AG09309 (cell line): ENCODE measurements at places on chromosomes 1 and 21.

DNA sequence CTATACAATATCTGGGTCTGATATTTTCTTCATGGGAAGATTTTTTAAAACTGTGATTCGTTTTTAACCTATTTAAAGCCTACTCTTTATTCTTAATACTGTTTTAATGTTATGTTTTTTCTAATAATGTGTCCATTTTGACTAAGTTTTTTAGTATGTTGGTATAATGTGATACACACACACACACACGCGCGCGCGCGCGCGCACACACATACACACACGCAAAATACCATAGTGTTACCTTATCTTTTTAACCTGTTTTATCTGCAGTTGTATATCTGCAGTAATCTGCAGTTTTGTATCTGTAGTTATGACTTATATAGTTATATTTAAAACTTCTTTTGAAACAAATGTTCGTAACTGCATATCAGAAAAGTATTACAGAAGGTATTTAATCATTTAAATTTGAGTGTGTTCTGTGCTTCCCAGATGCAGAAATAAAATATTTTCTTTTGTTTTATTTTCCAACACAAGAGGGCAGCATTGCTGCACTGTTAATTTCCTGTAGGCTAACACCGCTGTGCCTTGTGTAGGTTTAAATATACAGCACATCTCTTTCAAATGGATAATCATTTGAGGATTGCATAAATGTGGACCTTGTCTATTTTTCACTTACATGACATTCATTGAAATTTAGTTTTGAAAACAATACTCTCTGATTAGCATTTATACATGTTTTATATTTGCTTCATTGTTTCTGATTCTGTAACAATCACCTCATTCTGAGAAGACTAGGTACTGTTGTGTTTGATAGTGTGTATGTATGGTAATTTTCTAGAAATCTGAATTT lies 166.1 kb downstream of the PDE4B start:
- no peak for DNase-seq

- DNase-seq = no peak
Measured at GRCh38 chr1:119052267-119052666, 64.1 kb upstream of the TBX15 start.

- DNase-seq = no peak
Measured at GRCh38 chr1:207956986-207957385, 46.1 kb upstream of the CD34 start.

DNA sequence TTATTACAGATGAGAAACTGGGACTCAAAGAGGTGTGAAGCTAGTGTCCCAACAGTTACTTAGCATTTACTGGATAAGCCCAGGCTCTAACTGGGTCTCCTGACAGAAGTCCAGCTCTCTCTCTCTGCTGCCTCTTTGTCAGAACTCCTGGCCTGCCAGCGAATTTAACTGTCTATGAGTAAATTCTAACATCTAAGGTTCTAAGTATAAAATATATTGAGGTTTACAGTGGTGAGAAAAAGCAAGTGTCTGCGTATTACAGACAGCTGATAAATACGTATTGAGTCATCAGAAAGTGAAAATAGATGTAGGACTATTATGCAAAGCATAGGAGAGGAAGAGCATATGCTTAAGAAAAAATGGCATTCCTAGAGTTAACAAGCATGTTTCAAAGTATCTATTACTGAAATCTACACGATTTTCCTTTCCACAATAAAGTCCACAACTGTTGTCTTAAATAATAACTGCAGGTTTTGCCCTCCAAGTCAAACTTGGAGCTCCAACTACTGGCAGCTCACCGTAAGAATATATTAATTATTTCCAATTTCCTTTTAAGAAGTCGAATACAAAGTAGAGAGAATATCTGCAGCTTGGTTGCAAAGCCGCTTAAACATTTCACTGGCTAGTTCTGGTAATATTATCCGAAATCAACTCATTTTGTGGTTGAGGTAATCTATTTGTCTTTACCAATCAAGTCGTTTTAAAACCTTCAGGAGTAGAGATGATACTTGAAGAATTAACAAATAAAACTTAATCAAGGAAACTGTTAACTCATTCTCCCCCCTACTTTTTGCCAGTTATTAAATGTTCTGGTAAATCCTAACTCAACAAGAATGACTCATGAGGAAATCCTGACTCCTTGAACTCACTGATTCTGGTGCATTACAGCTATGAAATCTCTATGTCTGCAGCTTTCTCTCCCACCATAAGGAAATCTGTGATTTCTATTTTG lies 1.4 kb upstream of the RGS2 start:
- no peak for DNase-seq

DNA sequence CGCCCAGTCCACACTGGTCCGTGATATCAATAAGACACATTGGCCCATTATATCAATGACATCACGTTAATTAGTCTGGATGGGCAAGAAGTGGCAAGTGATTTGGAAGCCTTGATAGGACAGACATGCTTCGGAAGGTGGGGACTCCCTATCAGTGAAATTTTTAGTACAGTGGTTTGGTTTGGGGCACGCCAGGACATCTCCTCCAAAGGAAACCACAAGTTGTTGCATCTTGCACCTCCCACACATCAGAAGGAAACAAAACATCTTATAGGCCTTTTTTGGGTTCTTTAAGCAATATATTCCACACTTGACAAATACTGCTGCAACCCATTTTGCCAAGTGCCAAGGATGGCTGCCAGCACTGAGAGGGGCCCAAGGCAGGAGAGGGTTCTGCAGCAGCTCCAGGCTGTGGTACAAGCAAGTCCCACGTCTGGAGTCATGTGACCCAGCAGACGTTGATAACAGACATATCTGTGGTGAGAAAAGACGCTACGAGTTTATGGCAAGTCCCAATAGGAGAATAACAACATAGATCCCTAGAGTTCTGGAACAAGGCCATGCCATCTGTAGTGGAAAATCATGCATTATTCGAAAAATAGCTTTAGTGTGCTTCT lies 95.3 kb upstream of the DISP3 start:
- DNase-seq = no peak

DNA sequence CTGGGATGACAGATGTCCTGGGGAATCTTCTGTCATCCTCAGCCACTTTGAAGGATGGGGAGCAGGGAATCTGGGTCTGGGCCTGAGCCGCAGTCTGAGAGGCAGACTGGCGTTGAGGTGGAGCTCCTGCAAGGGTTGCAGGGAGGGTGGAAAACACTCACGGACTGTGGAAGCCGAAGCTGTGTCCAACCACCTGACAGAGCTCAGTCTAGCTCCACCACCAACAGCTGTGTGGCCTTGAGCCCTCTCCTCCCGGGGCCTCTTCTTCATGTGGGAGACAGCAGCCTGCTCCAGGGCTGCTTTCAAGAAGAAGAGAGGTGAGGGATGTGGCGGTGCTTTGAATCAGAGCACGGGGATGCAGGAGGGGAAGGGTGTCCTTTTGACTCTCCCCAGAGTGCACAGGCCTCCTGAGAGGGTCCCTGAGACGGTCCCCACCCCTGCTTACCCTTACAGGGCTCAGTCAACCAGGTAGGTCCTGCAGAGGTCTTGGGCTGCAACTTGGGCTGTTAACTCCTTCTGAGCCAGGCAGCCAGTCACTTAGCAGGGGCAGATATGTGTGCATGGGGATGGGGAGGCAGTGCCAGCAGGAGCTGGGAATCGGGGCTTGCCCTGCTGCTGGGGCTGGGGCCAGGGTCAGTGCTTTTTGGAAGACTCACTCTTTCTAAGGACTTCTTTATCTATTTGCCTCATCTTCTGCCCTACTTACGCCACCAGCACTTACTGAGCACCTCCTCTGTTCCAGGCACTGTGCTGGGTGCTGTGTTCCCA lies 216.3 kb downstream of the PTPRU start:
- no peak for DNase-seq

- DNase-seq = no peak
Measured at GRCh38 chr1:18642278-18643095, 11.8 kb downstream of the PAX7 start.

- no peak for DNase-seq
Measured at GRCh38 chr1:39409055-39409816, 82.2 kb upstream of the BMP8A start.

- DNase-seq = no peak
Measured at GRCh38 chr21:33703750-33704606, 61.7 kb downstream of the ITSN1 start.

GRCh38 chr1:29602203-29602602 lies 365.9 kb downstream of the PTPRU start:
- no peak for DNase-seq

DNA sequence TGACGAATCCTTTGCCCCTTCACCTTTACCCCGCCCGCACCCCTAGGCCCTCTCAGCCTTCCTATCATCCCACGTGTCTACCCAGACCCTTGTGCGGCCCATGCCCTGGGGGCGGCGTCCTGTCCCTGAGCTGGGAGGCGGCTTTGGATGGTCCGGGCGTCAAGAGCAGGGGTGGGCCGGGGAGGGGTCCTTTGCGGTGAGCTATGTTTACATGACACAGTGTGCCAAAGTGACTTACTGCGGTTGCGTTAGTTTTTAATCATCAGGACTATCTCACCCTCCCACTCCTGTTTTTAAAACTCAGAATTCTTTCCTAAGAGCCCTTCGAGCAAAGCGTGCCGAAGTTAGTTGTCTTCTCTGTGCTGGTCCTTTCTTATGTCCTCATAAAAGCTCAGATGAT lies 144.6 kb downstream of the PGBD5 start:
- DNase-seq = no peak

DNA sequence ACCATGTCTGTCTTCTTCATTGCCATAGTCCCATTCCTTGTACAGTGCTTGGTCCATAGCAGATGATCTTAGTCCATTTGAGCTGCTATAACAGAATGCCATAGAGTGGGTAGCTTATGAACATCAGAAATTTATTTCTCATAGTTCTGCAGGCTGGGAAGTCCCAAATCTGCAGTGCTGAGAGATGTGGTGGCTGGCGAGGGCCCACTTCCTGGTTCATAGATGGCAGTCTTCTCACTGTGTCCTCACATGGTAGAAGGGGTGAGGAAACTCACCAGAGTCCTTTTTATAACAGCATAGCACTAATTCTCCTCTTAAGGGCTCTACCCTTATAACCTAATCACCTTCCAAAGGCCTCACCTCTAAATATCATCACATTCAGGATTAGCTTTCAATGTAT lies 23.1 kb upstream of the RAP1A start:
- no peak for DNase-seq

- DNase-seq = no peak
Measured at GRCh38 chr21:33688353-33688752, 46.1 kb downstream of the ITSN1 start.

DNA sequence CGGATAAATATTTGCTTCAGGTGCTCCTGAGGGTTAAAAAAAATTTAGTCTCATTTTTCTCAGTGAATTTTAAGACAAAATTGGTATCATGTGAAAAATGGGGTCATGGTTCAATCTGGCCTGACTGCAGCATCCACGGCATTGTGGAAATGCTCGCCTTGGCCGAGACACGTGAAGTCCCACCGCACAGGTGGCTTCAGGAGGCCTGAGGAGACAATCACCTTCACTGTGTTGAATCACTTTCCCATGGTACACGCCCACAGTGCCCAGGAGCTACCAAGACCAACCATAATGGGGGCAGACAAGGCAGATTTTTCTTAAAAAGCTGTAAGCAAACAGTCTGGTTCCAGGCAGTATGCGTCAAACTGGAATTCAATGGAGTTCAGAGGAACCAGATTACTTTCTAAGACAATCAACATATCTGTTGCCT lies 11.0 kb upstream of the CPLANE2 start:
- no peak for DNase-seq

DNA sequence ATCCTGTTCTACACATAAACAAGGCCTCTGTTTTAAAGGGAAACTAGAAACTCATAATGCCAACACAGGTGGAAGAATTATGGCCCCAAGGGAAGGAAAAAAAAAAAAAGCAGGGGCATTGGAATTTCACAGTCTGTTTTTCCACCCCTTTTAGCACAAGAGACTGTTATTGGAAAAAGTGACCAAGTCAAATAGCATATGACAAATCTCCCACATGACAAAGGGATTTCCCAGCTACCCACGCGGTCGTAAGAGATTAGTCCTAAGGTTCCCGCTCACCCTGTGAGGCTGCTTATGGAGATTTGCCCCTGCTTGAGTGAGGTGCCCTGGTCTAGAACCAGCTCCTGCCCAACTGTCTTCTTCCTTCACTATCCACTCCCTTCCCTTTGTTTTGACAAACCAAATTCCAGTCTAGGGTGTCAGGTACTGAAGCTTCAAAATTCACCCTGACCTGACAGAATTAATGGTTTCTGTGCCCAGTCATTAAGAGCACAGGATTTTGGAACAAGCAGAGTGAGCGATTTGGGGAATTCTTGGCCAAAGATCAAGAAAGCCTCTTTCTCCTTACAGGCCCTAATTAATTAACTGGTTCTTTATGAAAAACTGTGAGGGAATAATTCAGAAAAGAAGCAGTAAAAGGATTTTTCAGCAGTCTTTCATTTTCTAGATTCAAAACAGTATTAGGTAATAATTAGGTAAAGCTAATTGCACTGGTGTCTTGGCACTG lies 107.3 kb downstream of the NMNAT2 start:
- no peak for DNase-seq

GRCh38 chr1:174871886-174872285 lies 127.9 kb upstream of the CACYBP start:
- DNase-seq = no peak

DNA sequence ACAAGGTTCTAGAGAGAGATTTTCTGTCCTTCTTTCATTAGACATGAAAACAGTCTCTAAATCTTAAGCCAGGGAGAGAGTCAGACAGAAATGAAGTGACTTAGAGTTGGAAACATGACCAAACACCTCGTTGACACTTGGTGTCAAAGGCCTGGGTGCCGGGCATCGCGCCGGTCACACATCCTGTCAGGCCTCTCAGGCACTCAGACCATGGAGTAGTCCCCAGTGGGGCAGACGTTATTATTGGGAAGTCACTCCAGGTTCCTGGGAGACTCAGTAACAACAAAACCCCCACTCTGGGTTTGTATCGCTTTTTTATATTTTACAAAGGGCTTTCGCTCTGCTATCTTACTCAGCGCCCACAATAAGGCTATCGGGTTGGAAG lies 25.8 kb downstream of the KCNN3 start:
- DNase-seq = no peak

DNA sequence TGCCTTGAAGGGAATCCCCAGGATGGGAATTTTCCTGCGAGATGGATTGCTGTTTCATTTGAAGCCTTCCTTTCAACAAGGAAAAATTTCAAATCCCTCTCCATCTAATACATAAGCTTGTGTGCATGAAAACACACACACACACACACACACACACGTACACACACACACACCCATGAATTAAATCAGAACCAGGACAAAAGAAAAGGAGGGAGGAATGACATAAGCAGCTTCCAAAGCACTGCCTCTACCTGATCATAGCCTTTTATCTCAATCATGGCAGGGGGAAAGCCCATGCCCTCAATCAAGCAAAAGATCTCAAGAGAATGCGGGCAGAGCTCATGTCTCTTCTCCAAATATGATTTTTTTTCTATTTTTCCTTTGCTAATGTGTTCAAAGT lies 139.7 kb downstream of the SLC44A5 start:
- DNase-seq = no peak

GRCh38 chr1:231515748-231516147 lies 12.7 kb upstream of the TSNAX start:
- no peak for DNase-seq

DNA sequence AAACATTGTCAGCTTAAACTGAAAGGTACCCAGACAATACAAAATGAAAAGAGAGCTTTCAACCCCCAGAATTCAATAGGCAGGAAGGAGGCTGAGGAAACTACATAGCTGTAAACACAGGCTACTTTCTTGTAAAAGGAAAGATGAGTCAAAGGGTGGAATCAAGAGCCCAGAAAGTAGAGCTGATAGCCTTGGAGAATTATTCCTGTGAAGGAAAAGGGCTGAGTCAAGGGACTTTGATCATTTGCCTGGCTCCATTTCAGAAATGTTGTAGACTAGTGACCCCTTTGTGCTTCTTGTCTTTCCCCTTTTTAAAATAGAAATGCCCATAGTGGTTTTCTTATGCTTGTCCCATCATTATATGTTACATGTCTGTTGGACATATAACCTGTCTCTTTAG lies 597.6 kb downstream of the ADGRL2 start:
- DNase-seq = no peak

- no peak for DNase-seq
Measured at GRCh38 chr1:209160230-209160629, 423.3 kb upstream of the CAMK1G start.
